ENCODE measurements at places on chromosomes 3 and 15.

DNA sequence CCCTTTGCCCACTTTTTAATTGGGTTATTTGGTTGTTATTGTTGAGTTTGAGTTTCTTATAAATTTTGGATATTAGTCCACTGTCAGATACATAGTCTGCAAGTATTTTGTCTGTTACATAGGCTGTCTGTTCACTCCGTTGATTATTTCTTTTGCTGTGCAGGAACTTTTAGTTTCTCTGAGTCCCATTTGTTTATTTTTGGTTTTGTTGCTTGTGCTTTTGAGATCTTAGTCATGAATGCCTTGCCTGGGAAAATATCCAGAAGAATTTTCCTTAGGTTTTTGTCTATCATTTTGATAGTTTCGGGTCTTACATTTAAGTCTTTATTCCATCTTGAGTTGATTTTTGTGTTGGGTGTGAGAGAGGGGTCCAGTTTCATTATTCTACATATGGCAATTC lies 254.5 kb downstream of the NLGN1 start:
- no peaks in the 10 kb centered on the region for H3K27me3 ChIP-seq
- no peak overlapping the region for H3K4me3 ChIP-seq
- DNase-seq = no peak
- H3K36me3 ChIP-seq = no peaks in the 10 kb centered on the region
- no peak overlapping the region for H3K27ac ChIP-seq
- H3K4me1 ChIP-seq = no peaks in the 10 kb centered on the region

DNA sequence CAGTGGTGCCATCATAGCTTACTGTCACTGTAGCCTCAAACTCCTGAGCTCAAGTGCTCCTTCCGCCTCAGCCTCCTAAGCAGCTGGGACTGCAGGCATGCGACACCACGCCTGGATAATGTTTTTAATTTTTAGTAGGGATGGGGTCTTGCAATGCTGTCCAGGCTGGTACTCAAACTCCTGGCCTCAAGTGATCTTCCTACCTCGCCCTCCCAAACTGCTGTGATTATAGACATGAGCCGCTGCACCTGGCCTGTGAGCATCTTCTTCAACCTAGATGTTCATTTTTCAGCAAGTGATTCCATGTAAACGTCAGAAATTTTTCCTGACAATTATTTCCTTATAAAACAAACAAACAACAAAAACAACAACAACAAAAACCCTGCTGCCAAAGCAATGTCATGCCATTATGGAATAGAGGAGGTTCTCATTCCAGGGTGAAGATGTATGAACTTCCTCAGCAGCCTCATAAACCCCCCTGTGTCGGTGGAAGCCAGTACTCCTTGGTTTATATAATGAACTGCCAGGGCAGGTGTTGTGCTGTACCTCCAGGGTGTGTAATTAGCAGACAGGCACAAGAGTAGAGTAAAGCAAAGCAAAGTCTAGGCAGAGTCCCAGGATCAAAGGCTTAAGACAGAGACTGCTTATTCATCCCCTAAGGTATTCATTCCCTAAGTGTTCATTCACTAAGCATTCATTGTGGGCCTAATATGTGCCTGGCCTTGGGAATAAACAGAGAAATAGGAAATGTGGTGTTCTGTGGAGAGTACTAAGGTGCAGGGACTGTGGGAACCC lies 44.6 kb downstream of the NR2C2 start:
- H3K4me1 ChIP-seq = peaks cover 17% of the 10 kb centered on the region
- DNase-seq = no peak
- peaks cover 3% of the 10 kb centered on the region for H3K36me3 ChIP-seq
- no peak overlapping the region for H3K27ac ChIP-seq
- no peaks in the 10 kb centered on the region for H3K27me3 ChIP-seq

- no peak overlapping the region for H3K27ac ChIP-seq
- no peaks in the 10 kb centered on the region for H3K27me3 ChIP-seq
- peaks cover 4% of the 10 kb centered on the region for H3K36me3 ChIP-seq
- DNase-seq = no peak
- H3K4me1 ChIP-seq = peaks cover 17% of the 10 kb centered on the region
These were observed 115.5 kb downstream of the NFKBIZ start for GRCh38 chr3:101964861-101965260.

DNA sequence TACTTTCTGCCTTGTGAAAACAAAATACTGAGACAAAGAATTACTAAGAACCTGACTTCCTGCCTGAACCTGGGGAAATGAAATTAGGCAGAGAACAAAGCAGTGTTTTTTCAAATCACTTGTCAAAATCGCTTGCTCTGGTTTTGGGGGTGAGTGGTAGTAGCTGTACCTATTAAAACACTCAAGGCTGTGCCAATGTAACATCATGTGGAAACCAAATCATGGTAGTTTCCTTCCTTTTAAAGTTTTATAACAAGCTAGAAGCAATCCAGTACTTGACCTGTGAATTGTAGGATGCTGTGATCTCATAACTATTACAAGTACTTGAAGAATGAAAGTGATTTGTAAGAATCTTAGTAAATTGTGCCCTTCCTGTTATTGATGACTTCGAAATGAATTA lies 6.7 kb downstream of the CMTM8 start:
- no peak overlapping the region for H3K27ac ChIP-seq
- no peak for DNase-seq
- H3K27me3 ChIP-seq = peaks cover 6% of the 10 kb centered on the region

- DNase-seq = no peak
- peaks cover 11% of the 10 kb centered on the region for H3K27me3 ChIP-seq
- H3K4me3 ChIP-seq = no peak overlapping the region
- H3K27ac ChIP-seq = no peak overlapping the region
These were observed 82.9 kb upstream of the PXYLP1 start for GRCh38 chr3:141148770-141149169.

All from stimulated activated naive B cell treated with anti-CD40 and anti-IgM and Interleukin-4, amounts not matched to agents 10 μg/mL and 1 μg/mL and 100 μg/mL, for 72 hours (primary cell).